ENCODE measurements at places on chromosomes 7 and 10. TPM values are rescaled to one million over a fixed set of nuclear protein-coding genes. Genes with fewer than 3 reads are reported as not detected.

Gene MEOX2
- not detected for total RNA-seq

Gene GTF2I
- total RNA-seq: 130 TPM

Gene IFIT3
- total RNA-seq: 3.1 TPM

Gene COL28A1
- total RNA-seq: under 0.01 TPM

Gene BEND7
- 10.3 TPM for total RNA-seq

Gene OGDHL
- under 0.01 TPM for total RNA-seq

Gene BTBD16
- 0.07 TPM for total RNA-seq

Gene NKX2-3
- not detected for total RNA-seq

Gene AGAP4
- 8.4 TPM for total RNA-seq

Gene LRRC4
- total RNA-seq: 1.4 TPM

Gene HPSE2
- not detected for total RNA-seq

Gene HOXA6
- total RNA-seq: not detected

Gene KLHDC10
- total RNA-seq: 42.0 TPM

Gene PIP
- total RNA-seq: not detected

Gene CALY
- total RNA-seq: not detected

Gene DNMBP
- 6.5 TPM for total RNA-seq

Gene SP8
- total RNA-seq: 0.34 TPM

Gene CRYGN
- 0.14 TPM for total RNA-seq

Gene GBX1
- not detected for total RNA-seq

Gene CPN1
- total RNA-seq: not detected

Gene RELN
- total RNA-seq: 0.34 TPM

Gene SSBP1
- 149 TPM for total RNA-seq

Gene ASIC3
- total RNA-seq: 0.34 TPM

Gene VSTM4
- total RNA-seq: not detected

Gene PRR15
- 4.4 TPM for total RNA-seq

Gene PRSS37
- total RNA-seq: not detected

Gene OR13A1
- not detected for total RNA-seq

Gene NPY4R2
- not detected for total RNA-seq

Gene LIPM
- total RNA-seq: 0.34 TPM

Gene SEMA3C
- 275 TPM for total RNA-seq

Gene COPS6
- 63.2 TPM for total RNA-seq

Gene OPN4
- total RNA-seq: not detected

Gene TMEM229A
- not detected for total RNA-seq

Gene GNGT1
- total RNA-seq: not detected

Gene AKR1C8
- not detected for total RNA-seq

Data from nasal cavity respiratory epithelium epithelial cell of viscerocranial mucosa (primary cell).